Cardiac septum (tissue), 1 donor: ENCODE measurements at places on chromosomes 5 and 9.

DNA sequence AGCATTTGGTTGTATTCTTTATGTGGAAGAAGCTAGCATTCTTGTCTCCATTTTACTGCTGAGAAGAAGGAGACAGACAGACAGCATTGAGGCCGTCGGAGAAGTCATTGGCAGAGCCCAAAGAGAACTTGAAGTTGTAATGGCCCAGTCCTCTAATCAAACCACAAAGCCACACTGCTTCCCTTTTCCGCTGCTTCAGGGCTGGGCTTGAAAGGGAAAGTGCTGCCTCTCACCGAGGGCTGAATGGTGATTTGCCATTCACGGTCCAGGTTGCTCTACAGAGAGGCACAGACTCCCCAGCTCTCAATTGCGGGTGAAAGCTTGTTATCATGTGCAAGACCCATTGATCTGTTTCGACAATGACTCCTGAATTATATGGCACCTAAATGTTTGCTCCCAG is 25.6 kb upstream of the POU4F3 start:
- no peak for DNase-seq

DNA sequence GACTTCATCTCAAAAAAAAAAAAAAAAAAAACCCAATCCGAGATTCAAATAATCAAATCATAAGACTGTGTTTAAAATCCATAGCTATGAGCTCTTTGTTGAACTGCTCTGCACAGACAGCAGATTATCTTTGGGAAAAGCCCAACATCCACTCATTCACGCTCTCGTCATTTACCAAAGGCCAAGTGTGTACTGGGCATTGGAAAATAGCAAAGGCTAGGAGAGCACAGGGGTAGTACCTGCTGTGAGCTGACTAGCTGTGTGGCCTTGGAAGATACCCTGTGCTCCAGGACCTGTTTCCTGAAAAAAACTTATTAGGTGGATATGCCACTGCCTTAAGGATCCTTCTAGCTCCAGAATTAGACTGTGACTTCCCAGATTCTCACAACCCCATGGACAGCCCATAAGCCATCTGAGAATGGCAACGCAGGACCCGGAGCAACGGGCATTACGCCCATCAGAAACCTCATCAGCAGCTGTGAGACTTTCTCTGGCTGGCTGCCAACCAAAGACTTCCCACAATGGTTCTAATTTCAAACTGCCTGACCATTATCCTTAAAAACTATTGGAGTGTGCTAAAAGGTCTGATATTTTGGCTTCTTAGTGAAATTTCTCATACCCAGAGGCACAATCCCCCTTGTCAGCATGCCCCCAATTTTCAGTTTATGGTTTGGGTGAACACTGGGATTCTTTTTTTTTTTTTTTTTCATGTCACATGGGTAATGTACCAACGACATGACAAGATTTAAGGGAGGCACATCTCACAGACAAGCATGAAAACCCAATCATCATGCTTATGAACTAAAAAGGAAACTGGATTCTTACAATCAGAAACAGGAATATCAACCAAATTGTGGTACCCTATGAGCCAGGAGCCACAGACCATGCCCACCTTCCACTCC is 16.8 kb downstream of the SERINC5 start:
- peak; percentile 79 for DNase-seq

DNA sequence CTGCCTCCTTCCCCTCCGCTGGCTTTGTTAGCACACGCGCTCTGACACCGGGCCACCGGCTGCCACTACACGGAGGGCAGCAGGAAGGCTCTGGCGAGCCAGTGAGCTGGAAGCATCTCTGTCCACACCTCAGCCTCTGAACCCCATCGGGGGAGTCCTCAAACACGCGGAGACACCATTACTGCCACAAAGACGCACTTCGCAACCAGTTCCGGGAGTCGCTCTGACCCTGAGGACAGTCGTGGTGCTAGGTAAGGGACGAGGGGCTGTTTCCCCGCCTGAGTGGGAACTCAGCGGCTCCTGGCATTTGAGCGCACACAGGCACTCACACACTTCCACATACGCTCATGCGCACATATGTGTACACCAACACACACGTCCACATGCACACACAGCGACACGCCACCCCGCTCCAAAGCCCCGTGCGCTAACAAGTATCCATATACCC is 160.0 kb downstream of the C9orf152 start:
- DNase-seq: no peak

DNA sequence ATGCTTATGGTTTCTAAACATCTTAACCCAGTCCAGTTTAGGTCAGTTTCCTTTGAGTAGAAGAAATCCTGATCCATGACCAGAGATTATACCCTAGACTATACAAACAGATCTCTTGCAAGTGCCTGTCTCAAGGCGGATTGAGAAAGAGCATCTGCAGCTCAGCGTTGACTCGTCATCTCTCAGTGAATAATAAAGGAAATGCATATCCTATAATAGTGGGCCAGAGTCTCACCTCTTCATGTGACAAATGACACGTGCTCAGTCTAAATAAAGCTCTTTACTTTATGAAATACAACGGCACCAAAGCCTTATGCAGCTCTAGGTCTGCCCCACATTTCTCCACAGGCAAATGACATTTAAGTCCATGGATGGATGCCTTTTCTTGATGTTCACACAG is 179.4 kb upstream of the NR3C1 start:
- no peak for DNase-seq

DNA sequence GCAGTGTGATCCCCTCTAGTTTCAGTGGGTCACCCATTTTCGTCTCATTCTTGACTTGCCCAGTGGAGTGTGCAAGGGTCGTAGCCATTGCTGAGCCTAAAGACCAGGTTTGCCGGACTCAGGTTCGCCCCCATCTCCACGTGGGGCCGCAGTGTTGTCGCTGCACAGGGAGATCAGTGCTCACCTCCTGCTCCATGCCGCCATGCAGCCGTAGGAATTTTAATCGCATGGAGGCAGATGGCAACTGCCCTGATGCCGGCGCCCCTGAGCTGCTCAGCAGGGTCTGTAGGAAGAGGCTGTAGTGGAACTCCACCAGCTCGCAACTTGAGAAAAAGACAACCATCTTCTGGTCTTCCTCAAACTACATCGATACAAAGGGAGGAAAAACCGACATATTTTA is 24.1 kb downstream of the DDX31 start:
- DNase-seq: no peak

- DNase-seq: no peak
These were observed 158.1 kb upstream of the VCAN start for GRCh38 chr5:83313436-83313835.

- DNase-seq: no peak
These were observed 107.0 kb downstream of the CDH6 start for GRCh38 chr5:31300501-31300900.

- no peak for DNase-seq
These were observed 34.8 kb downstream of the CD180 start for GRCh38 chr5:67161767-67162166.

DNA sequence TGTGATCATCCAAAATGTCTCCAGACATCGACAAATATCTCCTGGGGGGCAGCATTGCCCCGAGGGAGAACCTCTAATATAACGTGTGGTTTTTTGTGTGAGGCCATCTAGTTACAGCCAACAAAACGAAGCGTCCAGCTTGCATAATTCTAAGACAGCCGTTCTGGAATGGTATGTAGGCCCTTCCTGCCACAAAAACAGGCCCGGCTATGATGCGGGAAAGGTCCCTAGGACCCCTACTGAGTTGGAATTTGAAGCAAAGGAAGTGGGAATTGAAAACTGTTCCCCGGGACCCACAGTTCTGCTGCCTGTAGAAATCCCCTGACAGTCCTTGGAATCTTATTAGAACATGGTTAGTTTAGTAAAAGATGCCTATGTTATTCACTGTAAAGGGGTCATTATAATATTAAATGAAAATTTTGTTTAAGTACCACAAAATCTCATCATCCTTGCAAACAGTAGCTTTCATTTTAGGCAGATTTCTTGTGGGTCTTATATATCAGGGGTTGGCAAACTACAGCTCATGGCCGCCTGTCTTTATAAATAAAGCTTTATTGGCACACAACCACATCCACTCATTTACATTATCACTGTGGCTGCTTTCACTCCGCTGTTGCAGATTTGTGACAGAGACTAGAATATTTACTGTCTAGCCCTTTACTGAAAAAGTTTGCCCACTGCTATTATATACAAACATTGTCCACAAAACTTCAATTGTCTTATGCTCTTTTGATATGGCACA is 70.7 kb downstream of the MSX2 start:
- DNase-seq: no peak

- DNase-seq: no peak
These were observed 188.4 kb upstream of the MAST4 start for GRCh38 chr5:66407765-66408164.

GRCh38 chr5:61625681-61626621 is 293.9 kb downstream of the ZSWIM6 start:
- DNase-seq: peak; percentile 89

- DNase-seq: no peak
These were observed 5.5 kb downstream of the ANAPC2 start for GRCh38 chr9:137182836-137183235.

DNA sequence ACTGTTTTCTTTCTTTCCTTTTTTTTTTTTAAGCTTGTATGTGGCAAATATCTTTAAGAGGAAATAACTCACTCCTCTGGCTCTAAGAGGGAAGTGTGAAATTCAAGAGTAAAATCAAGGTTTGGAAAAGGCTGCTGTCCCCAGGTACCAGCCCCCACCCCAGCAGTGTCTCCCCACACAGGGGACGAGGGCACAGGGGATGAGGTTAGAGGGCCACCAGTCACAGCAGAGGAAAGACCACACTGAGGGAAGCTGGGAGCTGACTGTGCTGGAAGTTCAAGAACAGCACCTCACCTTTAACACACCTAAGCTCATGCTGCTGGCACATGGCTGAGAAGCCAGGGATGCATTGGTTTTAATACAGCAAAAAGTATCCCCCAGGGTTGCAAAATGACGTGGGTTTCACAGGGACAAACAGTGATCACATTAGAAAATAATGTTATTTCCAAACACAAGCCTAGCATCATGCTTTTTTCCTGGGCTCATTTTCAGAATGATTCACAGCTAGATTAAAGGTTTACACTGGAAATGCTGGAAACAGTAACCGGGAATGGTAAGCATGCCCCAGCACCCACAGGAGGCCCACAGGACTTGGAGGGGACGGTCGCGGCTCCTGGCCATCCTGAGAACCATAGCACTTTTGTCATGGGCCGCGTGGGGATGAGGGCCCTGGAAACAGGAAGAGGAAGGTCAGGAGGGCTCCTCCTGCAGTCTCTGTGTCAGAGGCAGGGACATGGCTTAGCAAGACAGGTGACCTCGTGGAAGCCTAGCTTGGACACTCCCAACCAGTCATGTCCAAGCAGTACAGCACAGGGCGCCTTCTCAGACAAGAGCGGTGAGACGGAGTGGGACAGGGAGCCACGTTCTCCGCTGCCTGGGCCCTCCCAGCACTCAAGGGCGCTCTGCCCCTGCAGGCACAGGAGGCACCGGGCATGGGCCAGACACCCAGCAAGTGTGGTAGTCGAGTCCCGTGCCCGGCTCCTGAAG is 6.9 kb downstream of the LPCAT1 start:
- peak; percentile 51 for DNase-seq

DNA sequence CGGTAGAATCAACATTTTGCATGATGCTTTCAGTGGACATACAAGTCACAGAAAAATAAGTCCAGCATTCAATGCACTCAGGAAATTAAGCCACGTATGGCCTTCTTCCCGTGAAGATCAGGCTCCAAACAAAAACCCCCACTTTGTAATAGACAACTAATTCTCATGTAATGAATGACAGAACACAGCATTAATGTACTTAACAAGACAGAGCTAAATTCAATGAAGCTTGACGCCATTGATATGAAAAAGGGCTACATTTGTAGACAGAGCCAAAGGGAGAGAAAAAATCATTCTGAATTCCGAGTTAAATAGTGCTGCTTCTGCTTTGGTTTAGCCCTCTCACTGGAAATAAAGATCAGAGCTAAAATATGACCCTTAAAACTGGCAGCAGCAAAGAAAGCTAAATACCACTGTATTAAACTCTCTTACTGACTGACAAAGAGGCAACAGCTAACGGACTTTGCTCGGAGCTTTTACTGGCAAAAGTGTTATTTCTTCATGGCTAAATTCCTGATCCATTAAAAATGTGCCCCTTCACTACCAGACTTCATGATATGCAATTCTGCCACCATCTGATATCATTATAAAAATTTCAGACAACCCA is 250.5 kb downstream of the BNC2 start:
- no peak for DNase-seq

DNA sequence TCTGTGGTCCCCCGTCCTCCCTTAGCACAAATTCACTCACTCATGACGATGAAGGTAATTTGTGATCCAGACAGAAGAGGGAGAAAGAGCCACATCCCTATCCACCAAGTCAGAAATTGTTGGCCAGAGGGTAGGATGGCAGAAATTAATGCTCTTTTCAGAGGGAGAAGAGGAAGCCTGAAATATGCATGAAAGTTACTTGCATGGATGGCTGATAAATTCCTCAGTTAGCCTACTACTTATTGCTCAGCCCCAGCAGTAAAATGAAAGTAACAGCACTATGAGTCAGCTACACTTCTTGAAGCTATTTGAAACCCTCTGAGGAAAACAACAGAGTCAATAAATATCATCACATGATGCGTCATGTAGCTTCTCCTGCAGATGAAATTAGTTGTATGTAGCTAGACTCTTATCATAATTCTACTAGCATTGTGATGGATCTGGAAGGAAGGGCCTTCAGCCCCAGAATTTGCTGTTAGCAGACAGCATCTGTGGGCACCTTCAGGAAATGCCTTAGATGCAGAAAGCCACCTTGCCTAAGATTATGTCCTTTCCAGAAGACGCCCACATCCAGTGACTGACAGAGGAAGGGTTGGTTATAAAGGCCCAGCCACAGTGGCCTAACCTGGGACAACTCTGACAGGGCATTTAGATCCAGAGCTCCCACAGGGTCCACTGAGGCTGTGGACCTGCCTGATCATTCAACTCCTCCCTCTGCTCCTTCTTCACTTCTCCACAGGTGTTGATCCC is 81.2 kb upstream of the CCDC112 start:
- no peak for DNase-seq

- no peak for DNase-seq
These were observed 89.2 kb downstream of the SEMA4D start for GRCh38 chr9:89408628-89409101.

- DNase-seq: no peak
These were observed 33.9 kb downstream of the ZFR start for GRCh38 chr5:32410630-32411029.

DNA sequence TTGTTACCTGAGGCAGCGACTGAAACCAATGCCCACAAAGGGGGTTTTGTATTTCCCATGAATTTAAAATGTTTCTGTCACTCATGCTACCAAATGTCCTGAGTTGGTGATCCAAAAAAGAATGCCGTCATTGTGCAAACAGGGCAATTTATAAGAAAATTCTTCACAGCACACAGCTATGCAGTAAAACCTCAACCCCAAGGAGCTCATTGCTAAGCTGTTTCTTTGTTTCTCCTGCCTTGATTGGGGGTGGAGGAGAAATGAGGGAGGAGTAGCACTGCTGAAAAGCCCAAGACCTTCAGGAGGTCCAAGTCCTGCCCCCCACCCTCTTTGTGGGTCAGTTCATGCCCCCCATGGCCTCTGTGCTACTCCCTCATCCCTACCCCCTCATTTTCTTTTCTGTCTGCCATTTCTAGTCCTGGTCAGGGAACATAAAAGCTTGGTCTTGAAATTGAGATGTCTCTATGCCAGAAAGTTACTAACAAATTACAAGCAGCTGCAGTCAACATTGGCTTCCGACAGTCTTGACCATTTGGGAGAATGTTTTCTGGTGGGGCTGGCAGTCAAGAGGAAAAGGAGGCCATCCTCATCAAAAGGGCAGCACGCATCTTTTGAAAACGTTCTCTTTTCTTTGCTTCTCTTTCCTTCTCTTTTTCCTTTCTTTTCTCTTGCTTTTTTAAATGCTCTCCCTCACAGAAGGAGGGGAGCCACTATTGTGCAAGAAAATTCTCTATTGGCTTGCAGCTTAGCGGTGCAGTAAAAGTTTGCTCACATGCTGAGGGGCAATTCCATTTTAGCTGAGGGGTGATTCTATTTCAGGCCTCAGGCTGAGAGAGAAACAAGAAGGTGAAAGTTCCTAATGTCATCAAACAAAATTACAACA is 133.3 kb downstream of the GCNT1 start:
- no peak for DNase-seq
